ENCODE measurements at places on chromosomes 3 and 15.

DNA sequence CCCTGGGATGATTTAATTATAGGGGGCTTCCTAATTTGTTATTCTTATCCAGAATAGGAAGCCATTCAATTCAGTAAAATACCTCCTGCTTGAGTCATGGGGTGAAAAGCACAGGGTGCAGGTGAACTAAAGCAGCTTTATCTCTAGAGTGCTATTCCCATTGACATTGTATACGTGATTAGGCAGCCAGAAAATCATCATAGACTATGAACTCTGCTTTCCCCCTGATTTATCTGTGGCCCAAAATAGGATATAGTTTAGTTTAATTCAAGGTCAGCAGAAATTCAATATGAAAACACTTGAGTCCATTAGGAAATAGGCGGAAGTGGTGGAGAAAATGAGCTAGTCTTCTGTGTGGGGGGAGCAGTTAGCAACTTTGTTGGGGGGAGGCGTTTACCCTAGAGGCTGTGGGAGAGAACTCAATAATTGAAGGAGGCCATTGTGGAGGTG, 18.2 kb upstream of the PRKCI start:
- DNase-seq, result no peak

GRCh38 chr15:80342148-80342547, 62.0 kb upstream of the ARNT2 start:
- DNase-seq, result no peak

- DNase-seq, result no peak
Measured at GRCh38 chr15:38242055-38242454, 10.6 kb upstream of the SPRED1 start.

GRCh38 chr3:184977796-184978195, 165.8 kb downstream of the VPS8 start:
- DNase-seq, result no peak

DNA sequence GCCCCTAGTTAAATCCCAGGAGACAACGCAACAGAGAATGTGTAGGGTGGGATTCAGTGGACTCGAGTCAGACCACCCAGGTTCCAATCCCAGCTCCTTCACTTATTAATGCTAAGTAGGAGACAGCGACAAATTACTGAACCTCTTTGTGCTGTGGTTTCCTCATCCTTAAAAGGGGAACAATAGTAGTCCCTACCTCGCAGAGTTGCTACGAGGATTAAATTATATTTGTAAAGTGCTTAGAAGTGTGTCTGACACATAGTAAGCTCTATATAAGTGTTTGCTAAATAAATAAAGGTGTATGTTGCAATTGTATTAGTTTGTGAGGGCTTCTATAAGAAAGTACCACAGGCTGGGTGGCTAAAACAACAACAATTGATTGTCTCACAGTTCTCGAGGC, 58.0 kb upstream of the PPARG start:
- no peak for DNase-seq

- DNase-seq, result no peak
Measured at GRCh38 chr3:124360155-124360554, 368.2 kb upstream of the ROPN1 start.
